Activated naive CD8-positive, alpha-beta T cell treated with anti-CD3 and anti-CD28 coated beads, Interleukin-2, amount 10 ng/mL, durations not matched to agents 7 days and 5 days (primary cell): ENCODE measurements at places on chromosomes 5 and 9. TPM values are rescaled to one million over a fixed set of nuclear protein-coding genes. Genes with fewer than 3 reads are reported as not detected.

DNA sequence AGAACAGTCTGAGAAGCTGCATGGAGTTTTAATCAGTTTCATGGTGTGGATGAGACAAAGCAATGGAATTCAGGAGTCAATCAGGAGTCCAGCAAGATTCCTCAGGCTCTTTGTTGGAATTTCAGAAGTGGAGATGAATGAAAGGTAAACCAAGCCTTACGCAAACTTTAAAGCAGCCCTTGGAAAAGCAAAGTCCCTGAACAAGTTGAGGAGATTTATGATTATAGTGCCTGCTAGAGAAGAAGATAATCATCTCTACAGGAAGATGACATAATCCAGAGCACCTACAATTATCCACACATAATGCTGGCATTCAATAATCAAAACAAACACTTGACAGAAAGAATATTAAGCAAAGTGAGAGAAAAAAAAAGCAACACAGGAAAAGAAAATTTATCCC lies 1380.1 kb upstream of the NUDT12 start:
- H3K4me1 ChIP-seq: no peaks in the 10 kb centered on the region
- no peaks in the 10 kb centered on the region for H3K27me3 ChIP-seq
- no peak overlapping the region for H3K4me3 ChIP-seq
- no peak overlapping the region for H3K27ac ChIP-seq

GRCh38 chr5:50574121-50574520 lies 92.3 kb upstream of the PARP8 start:
- peaks cover 11% of the 10 kb centered on the region for H3K4me1 ChIP-seq
- no peak overlapping the region for H3K27ac ChIP-seq
- no peaks in the 10 kb centered on the region for H3K27me3 ChIP-seq
- no peak for DNase-seq
- H3K36me3 ChIP-seq: peaks cover 19% of the 10 kb centered on the region

GRCh38 chr5:159103086-159103485 lies 3.4 kb upstream of the EBF1 start:
- H3K27ac ChIP-seq: no peak overlapping the region
- no peak overlapping the region for H3K4me3 ChIP-seq
- no peaks in the 10 kb centered on the region for H3K36me3 ChIP-seq
- H3K27me3 ChIP-seq: peaks cover 77% of the 10 kb centered on the region

DNA sequence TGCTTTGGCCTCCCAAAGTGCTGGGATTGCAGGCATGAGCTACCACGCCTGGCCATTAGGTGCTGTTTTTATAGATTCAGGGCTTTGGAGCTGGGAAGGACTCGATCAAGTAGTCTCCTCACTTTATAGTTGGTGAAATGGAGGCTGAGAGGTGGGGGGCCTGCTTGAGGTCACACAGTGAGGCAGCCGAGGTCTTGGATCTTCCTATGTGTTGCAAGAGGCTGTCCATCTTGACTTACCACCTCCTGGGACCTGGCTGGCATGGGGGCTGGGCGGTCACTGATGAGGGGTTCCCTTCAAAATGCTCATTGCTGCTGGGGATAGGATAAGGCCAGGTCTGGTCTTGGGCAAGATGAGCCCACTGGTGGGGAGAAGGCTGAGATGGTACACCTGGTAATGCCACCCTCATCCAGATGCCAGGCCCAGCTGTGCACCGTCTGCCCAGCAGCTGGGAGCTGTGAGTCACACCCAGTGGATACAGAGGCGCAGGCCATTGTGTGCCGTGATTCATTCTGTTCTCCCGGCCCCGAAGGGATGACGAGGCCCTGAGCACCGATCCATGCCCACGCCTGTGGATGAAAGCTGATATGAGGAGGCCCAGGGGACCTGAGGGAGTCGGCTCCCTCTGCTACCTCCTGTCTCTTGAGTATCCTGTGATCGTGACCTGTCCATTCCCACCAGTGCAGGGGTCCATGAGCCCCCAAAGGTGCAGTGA lies 10.5 kb upstream of the NDST1 start:
- H3K27ac ChIP-seq: no peak overlapping the region
- no peaks in the 10 kb centered on the region for H3K4me1 ChIP-seq
- no peaks in the 10 kb centered on the region for H3K27me3 ChIP-seq
- no peak for DNase-seq
- H3K4me3 ChIP-seq: no peak overlapping the region

DNA sequence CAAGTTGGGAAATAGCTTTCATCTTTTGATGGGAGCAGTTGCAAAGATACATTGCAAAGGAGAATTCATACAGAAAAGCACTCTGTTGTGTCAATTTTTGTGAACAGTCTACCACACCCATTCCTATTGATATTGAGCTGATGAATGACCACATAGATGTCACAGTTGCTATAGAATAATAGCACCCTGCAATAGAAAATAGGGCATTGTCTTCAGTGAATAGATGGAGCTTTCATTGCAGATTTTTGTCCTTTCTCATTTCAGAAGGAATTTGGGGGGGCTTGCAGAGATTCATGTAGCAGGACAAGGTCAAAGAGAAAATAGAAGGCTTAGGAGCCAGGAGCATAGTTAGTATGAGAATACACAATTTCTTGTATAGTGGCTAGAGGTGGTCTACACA lies 237.9 kb downstream of the TMEM38B start:
- H3K27ac ChIP-seq: no peak overlapping the region
- no peaks in the 10 kb centered on the region for H3K36me3 ChIP-seq
- no peaks in the 10 kb centered on the region for H3K4me1 ChIP-seq
- no peaks in the 10 kb centered on the region for H3K27me3 ChIP-seq
- no peak overlapping the region for H3K4me3 ChIP-seq

DNA sequence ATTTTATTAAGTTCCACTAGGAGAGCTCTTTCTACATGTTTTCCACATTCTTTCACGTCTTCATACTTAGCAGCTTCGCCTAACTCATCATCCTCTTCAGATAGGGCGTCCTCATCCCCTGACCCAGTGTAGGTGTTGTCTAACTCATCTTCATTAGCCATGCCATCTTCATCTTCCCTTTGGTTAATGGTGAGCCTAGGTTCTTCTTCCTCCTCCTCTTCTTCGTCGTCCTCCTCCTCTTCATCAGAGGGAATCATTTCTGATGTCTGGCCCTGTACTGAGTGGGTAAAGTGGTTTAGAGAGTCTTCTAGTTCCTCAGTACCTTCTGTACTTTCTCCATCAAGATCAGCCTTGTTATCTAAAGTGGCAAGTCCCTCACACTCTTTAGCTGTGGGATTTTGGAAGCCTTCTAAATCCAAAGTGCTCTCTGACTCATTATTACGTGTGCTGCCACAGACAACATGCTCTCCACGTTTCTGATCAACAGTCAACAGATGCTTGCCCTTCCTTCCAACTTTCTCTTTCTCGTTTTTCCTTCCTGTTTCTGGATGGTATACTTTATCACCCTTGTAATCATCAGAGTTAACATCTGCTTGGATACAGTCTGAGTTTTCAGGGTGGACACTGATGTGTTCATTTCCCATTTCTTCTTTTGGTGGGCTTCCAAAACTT lies 31.1 kb downstream of the TUT7 start:
- no peak for DNase-seq
- H3K27me3 ChIP-seq: no peaks in the 10 kb centered on the region
- peak overlapping the region; percentile 31 for H3K27ac ChIP-seq
- H3K4me3 ChIP-seq: no peak overlapping the region
- H3K36me3 ChIP-seq: peaks cover 36% of the 10 kb centered on the region

DNA sequence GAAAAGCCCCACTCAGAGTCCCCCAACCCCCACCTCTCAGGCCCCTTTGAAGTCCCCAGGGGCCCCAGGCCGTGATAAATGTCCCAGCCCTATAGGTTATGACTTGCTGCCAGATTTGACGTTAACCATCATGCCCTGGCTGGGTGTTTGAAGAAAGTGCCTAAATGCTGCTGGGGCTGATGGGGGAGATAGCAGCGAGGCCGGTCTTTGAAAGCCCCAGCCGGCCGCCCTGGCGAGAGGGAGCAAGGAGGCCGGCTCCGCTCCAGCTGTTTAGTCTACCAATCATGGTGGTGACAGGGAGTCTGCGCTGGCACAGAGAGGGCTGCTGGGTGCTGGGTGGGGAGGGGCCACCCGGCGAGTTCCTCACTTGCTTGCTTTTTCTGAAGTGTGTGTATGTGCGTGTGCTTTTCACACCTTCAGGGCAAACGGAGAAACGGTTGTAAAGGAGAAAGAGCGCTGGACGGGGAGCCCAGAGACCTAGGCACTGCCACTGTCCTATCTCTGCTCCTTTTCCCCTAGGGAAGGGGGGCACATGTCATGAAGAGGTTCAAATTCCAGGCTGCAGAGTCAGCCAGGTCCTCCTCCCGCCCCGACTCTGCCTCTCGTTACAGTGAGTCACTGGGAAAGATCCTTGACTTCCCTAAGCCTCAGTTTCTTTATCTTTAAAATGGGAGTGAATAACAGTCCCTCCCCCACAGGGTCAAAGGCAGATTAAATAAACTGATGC lies 126.1 kb upstream of the HAND1 start:
- H3K27me3 ChIP-seq: peaks cover 55% of the 10 kb centered on the region
- H3K4me1 ChIP-seq: no peaks in the 10 kb centered on the region
- H3K36me3 ChIP-seq: no peaks in the 10 kb centered on the region
- DNase-seq: no peak
- no peak overlapping the region for H3K27ac ChIP-seq

DNA sequence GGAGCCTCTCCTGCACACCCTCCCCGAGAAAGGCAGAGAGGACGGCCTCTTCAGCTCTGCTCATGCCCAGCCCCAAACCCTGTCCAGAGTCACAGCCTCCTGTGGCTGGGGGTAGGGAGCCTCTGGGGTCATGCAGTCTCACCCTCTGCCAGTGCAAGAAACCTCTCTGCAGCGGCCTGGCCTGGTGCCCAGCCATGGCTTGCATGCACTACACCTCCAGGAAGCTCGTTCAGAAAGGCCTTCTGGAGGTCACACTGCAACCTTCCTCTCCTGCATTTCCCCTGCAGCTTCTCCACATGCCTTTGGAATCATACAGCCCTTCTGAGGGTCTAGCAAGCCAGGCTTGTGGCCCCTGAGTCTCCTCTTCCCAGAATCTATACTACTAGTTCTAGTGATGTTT lies 17.9 kb downstream of the CSF1R start:
- H3K27ac ChIP-seq: no peak overlapping the region
- no peak for DNase-seq
- H3K36me3 ChIP-seq: no peaks in the 10 kb centered on the region

GRCh38 chr5:132227485-132228240 lies at the start of gene P4HA2:
Gene P4HA2, minus strand, starts transcription at chr5:132227853. Its CDS starts 9,227 bp downstream, at chr5:132218626.
- H3K27ac ChIP-seq: no peak within 1 kb of the TSS
- H3K4me1 ChIP-seq: peaks cover 36% of the 10 kb centered on the region
- peaks cover 9% of the 10 kb centered on the region for H3K27me3 ChIP-seq
- DNase-seq: peak; percentile 73

DNA sequence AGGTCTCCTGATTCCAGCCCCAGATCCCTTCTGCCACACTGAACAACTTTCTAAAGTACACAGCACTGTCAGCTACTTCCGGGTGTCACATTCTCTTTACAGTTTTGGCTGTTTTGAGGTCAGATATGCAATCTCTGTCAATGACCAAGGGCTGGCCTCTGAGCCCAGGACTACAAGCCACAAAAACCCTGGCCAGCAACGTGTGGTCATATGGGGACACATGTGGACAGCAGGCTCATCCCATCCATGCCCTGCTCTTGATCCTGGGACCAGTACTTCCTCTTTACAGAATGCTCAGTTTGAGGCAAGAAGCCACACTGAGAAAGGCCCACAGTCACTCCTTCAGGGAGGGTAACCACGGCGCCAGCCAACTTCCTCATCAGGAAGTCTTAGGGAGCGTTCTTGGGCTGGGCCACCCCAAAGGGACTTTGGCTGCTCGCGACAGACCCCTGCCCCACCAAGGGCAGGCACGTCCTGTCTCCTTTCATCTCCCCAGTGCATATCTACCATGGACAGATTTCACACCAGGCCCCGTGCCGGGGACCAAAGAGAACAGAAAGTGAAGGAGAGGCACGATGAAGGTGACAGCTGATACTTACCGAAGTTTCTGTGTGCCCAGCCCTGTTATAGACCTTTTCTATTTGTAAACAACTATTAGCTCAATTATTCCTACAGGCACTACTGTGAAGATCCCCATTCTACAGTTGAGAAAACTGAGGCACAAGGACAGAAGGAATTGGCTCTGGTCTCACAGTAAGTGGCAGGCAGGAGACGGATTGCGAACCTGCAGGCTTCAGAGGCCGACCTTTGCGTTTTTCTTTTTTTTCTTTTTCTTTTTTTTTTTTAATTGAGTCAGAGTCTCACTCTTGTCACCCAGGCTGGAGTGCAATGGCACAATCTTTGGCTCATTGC lies 37.3 kb downstream of the STK10 start:
- DNase-seq: peak; percentile 54
- peaks cover 52% of the 10 kb centered on the region for H3K36me3 ChIP-seq
- H3K4me3 ChIP-seq: peak overlapping the region; percentile 73

DNA sequence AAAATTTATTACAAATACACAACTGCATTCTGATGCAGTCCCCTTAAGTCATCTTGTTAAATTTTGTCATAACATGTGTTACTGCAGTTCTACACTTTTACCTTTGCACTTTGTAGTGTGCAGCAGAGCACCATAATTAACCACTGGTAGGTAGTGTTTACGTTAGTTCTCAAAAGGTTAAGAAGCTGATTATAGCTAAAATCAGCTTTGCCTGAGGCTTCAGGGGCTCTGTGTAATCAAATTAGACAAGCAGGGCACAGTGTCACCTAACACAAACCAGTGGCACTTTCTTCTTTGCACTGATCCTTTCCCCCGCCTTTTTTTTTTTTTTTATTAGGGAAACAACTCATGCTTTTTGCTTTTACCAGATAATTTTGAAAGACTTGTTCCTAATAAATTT lies 26.1 kb downstream of the POU5F2 start:
- H3K27me3 ChIP-seq: no peaks in the 10 kb centered on the region
- no peak overlapping the region for H3K27ac ChIP-seq
- DNase-seq: no peak
- no peak overlapping the region for H3K4me3 ChIP-seq
- no peaks in the 10 kb centered on the region for H3K36me3 ChIP-seq

- no peaks in the 10 kb centered on the region for H3K36me3 ChIP-seq
- H3K27ac ChIP-seq: no peak overlapping the region
- no peaks in the 10 kb centered on the region for H3K4me1 ChIP-seq
- no peak overlapping the region for H3K4me3 ChIP-seq
- H3K27me3 ChIP-seq: no peaks in the 10 kb centered on the region
These were observed 1530.1 kb downstream of the MAT2B start for GRCh38 chr5:165035520-165035919.

DNA sequence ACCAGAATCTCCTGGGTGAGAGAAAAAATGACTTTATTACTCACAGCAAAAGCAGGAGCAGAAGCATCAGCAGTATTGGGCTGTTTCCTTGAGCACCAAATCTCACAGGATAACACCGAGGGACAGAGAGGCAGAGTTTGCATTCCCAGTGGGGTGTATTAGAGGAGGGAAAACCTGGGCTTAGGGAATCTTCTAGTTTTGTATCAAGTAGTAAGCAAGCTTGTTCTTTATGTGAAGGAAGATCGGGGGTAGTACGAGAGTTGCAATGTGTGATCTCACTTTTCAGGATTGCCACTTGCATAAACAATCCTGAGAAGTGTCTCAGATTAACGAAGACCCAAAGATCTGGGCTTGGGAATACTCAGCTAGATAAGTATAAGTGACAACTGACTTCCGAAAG lies 1163.0 kb downstream of the TAF11L14 start:
- no peaks in the 10 kb centered on the region for H3K36me3 ChIP-seq
- no peak overlapping the region for H3K27ac ChIP-seq
- DNase-seq: no peak
- no peaks in the 10 kb centered on the region for H3K4me1 ChIP-seq
- peaks cover 2% of the 10 kb centered on the region for H3K27me3 ChIP-seq

GRCh38 chr5:107916731-107917725 lies 246.3 kb upstream of the EFNA5 start:
- peaks cover 24% of the 10 kb centered on the region for H3K4me1 ChIP-seq
- H3K4me3 ChIP-seq: peak overlapping the region; percentile 48
- H3K27ac ChIP-seq: peak overlapping the region; percentile 73
- H3K36me3 ChIP-seq: peaks cover 6% of the 10 kb centered on the region
- no peaks in the 10 kb centered on the region for H3K27me3 ChIP-seq
- no peak for DNase-seq

RALGDS gene
- total RNA-seq: 134 TPM

DOCK8 gene
- 318 TPM for total RNA-seq

DCANP1 gene
- total RNA-seq: not detected

XPA gene
- 15.4 TPM for total RNA-seq

HAPLN1 gene
- not detected for total RNA-seq
